ENCODE measurements at places on chromosomes 13 and 19. TPM values are rescaled to one million over a fixed set of nuclear protein-coding genes. Genes with fewer than 3 reads are reported as not detected.

ACP7 gene
- total RNA-seq = not detected

CYP4F2 gene
- total RNA-seq = not detected

- no peak for DNase-seq
- no peaks in the 10 kb centered on the region for H3K36me3 ChIP-seq
- no peak overlapping the region for H3K4me3 ChIP-seq
- peak overlapping the region; percentile 59 for H3K27ac ChIP-seq
- peaks cover 29% of the 10 kb centered on the region for H3K4me1 ChIP-seq
Measured at GRCh38 chr19:2984215-2984528, 6.8 kb downstream of the TLE6 start.

DNA sequence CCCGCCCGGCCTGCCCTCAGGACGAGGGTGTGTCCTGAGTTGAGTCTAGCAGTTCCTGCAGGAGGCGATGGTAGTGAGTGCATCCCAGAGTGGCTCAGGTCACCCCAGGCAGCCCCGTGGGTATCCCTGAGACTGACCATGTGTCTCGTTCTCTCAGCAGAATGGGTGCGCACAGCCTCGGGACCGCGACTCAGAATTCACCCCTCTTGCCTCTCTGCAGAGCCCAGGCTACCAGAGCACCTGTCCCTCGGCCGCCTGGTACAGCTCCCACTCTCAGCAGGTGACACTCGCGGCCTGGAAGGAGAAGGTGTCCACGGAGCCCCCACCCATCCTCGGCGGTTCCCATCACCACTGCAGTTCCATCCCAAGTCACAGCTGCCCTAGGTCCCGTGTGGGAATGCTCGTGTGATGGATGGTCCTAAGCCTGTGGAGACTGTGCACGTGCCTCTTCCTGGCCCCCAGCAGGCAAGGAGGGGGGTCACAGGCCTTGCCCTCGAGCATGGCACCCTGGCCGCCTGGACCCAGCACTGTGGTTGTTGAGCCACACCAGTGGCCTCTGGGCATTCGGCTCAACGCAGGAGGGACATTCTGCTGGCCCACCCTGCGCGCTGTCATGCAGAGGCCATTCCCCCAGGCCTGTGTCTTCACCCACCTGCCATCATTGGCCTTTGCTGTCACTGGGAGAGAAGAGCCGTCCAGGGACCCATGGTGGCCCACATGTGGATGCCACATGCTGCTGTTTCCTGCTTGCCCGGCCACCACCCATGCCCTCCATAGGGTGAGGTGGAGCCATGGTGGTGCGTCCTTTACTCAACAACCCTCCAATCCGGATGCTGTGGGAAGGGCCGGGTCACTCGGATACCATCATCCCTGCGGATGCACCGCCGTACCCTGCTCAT, 87.1 kb upstream of the MCF2L start:
- no peak overlapping the region for H3K27ac ChIP-seq
- H3K36me3 ChIP-seq = no peaks in the 10 kb centered on the region
- H3K4me1 ChIP-seq = peaks cover 10% of the 10 kb centered on the region
- H3K27me3 ChIP-seq = no peaks in the 10 kb centered on the region

DNA sequence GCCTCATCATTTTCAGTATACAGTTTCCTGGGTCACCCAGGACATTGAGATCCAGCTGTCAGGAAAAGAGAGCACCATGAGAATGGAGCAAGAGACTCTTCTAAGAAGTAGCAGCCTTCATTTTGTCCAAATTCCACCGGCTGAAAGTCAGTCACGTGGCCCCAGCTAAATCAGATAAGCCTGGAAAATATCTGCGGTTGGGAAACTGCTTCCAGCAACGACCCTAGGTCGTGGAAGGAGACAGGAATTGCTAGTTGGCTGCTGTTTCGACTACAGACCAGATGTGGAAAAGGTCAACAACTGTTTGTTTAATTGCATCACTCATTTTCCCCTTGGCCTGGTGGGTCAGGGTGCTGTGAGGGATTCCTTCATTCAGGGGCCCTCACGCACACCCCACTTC, 107.0 kb downstream of the ZNF536 start:
- no peaks in the 10 kb centered on the region for H3K27me3 ChIP-seq
- no peak overlapping the region for H3K4me3 ChIP-seq
- H3K36me3 ChIP-seq = no peaks in the 10 kb centered on the region
- no peak overlapping the region for H3K27ac ChIP-seq
- DNase-seq = no peak
- H3K4me1 ChIP-seq = no peaks in the 10 kb centered on the region

DNA sequence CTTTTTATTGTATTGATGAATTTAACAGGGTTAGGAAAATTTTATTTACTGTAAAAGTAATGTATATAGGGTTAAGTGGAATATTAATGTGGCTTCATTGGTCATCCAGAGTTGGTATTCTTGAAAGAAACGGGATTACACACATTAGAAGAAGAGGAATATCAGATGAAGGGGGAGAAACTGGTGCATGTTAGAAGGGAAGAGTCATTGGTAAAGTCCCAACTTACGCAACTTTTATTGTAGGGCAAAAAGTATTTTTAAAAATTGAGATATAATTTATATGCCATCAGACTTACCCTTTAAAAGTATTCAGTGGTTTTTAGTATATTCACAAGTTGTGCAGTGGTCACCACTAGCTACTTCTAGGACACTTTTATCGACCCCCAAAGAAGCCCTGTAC, 47.3 kb downstream of the DNAJC3 start:
- H3K4me3 ChIP-seq = no peak overlapping the region
- H3K27me3 ChIP-seq = no peaks in the 10 kb centered on the region

DNA sequence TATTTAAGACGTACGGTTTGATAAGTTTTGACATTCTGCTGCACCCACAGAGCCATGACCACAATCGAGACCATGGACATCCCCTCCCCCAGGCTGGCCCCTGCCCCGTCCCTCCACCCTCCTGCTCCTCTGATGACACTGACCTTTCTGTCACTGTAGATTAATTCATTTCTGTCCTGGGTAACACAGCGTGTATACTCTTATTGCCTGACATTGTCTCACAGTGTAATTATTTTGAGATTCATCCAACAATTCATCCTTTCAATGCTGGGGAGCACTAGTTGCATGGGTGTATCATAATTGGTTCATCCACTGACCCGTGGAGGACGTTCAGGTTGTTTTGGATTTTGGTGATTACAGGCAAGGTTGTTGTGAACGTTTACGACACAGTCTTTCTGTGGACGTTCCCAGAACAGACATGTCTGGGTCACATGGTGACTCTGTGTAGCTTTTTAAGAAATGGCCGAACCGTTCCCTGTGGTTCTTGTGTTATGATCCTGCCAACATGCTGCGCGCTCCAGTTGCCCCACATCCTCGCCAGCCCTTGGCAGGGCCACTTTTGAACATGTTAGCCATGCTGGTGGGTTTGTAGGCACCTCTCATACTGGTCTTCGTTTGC, 41.9 kb downstream of the C13orf46 start:
- H3K27me3 ChIP-seq = no peaks in the 10 kb centered on the region
- H3K36me3 ChIP-seq = no peaks in the 10 kb centered on the region
- no peak for DNase-seq

- no peaks in the 10 kb centered on the region for H3K27me3 ChIP-seq
- DNase-seq = no peak
- no peaks in the 10 kb centered on the region for H3K36me3 ChIP-seq
- no peak overlapping the region for H3K27ac ChIP-seq
Measured at GRCh38 chr13:107395927-107396662, 819.2 kb downstream of the LIG4 start.
